Fibroblast of the aortic adventitia (primary cell): ENCODE measurements at places on chromosomes 3 and 15. TPM values are rescaled to one million over a fixed set of nuclear protein-coding genes. Genes with fewer than 3 reads are reported as not detected.
A peak's percentile ranks its signal among the peaks of the same experiment; 100 is the strongest.

GRCh38 chr3:30059240-30059639, 547.2 kb upstream of the TGFBR2 start:
- DNase-seq, result no peak

DNA sequence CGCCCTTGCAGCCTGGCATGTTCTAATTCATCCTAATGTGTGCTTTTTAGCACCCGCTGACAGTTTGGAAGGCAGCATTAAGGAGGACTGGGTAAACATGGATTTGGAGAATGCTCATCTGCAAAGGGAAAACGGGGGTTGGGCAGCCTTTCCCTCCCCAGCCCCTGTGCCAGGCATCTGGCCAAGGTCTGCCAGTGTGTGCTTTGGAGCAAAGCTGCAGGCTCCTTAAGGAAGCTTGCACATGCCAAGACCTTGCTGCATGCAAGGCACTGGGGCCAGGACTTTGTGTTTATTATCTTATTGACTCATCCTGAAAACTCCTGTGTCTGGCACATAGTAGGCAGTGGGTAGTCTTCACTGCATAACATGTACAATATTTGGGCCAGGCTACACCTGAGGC, 20.1 kb downstream of the FAM3D start:
- DNase-seq, result peak; percentile 36

- no peak for DNase-seq
These were observed 115.6 kb downstream of the NLGN1 start for GRCh38 chr3:173513123-173513522.

DNA sequence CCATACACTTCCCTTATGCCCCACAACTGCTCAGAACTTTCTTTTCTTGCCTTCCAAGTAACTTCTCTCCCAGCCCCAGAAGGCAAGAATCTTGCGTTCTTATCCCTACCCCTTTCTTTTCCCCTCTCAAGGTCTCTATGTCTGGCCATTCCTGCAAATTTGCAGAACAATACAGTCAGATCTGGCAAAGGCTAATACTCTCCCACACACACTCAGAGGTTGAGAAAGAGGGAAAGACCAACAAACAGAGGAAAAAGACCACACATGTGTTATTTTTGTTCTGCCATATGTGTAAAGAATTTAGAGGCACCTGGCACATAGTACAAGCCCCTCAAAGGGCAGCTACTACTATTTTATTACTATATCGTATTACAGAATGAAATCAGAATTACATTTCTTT, 25.7 kb downstream of the GJD2 start:
- no peak for DNase-seq

- no peak for DNase-seq
These were observed 24.7 kb upstream of the DUSP7 start for GRCh38 chr3:52080830-52081719.

- no peak for DNase-seq
These were observed 244.1 kb upstream of the SEMA6D start for GRCh38 chr15:47473106-47473725.

DNA sequence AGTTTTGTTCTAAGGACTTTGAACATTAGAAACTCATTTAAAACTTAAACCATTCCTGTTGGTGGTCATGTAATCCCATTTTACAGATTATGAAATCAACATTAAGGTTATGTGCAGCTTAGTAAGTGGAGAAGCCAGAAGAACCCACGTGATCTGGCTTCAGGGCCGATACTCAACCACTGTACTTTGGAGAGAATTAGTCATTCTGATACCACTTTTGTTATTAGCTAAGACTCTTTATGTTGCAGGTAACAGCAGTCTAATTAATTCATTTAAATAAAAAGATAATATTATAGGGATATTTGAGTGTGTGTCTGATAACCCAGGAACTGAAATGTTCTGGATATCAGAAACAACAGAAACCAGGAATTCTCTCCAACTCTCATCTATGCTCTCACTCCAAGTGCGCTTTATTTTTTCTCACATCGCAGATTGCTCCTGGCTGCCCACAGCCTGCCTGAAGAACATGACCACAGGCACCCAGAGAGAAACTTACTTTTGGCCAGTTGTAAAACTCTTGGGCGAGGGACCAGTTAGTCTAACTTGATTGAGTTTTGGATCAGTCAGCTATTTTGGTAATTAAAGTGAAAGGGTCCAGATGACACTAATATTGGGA, 25.2 kb downstream of the UBE2E1 start:
- peak; percentile 17 for DNase-seq

- peak; percentile 41 for DNase-seq
These were observed 98.0 kb downstream of the USP13 start for GRCh38 chr3:179750720-179751328.

- DNase-seq, result no peak
These were observed 25.0 kb upstream of the DGKG start for GRCh38 chr3:186386883-186387560.

DNA sequence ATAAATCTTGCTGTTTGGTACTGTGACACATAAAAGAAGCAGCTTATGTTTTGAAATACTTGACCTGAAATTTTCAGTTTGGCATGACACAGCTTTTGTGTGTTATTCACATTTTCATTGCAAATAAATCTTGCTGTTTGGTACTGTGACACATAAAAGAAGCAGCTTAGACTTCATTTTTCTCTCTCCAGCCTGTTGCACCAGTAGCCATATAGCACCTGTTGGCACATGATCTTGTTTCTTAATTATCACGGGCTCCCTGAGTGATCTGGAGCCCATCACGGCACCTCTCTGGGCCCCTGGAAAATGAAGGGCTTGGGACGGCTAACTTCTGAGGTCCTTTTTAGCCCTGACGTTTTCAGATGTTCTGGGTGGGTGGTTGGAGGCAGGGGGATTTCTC, 77.4 kb upstream of the SLCO3A1 start:
- no peak for DNase-seq

GRCh38 chr3:119841808-119842471, 60.0 kb downstream of the NR1I2 start:
- peak; percentile 23 for DNase-seq

GATA2 gene
- total RNA-seq, result 5.5 and 9.3 TPM in 2 replicates

TIGIT gene
- 0.18 and 0.33 TPM in 2 replicates for total RNA-seq

CSPG5 gene
- 0.09 TPM in 1 of 2 replicates, not detected in the other for total RNA-seq

CDC25A gene
- 0.90 and 13.6 TPM in 2 replicates for total RNA-seq
